ENCODE measurements at places on chromosomes 13 and 19. TPM values are rescaled to one million over a fixed set of nuclear protein-coding genes. Genes with fewer than 3 reads are reported as not detected.

PEG3 gene
- 23.4 TPM for total RNA-seq

TNNI3 gene
- total RNA-seq: not detected

CCDC61 gene
- 15.2 TPM for total RNA-seq

CALR3 gene
- total RNA-seq: not detected

OR4F17 gene
- not detected for total RNA-seq

GFY gene
- not detected for total RNA-seq

ZNF177 gene
- 3.0 TPM for total RNA-seq

CEACAM3 gene
- total RNA-seq: not detected

OSCAR gene
- total RNA-seq: 3.0 TPM

C2CD4C gene
- 0.55 TPM for total RNA-seq

SWSAP1 gene
- 1.1 TPM for total RNA-seq

SYNGR4 gene
- not detected for total RNA-seq

EFNA2 gene
- not detected for total RNA-seq

MCEMP1 gene
- total RNA-seq: 0.49 TPM

CEACAM18 gene
- total RNA-seq: not detected

URAD gene
- not detected for total RNA-seq

SOX1 gene
- not detected for total RNA-seq

MEDAG gene
- 14.3 TPM for total RNA-seq

BAX gene
- 30.0 TPM for total RNA-seq

POSTN gene
- total RNA-seq: 37.0 TPM

CAMSAP3 gene
- 0.28 TPM for total RNA-seq

BRME1 gene
- total RNA-seq: 0.99 TPM

ICAM5 gene
- not detected for total RNA-seq

CLEC17A gene
- total RNA-seq: not detected

GIPC3 gene
- not detected for total RNA-seq

ADGRE2 gene
- 0.55 TPM for total RNA-seq

KIR2DL3 gene
- not detected for total RNA-seq

ZGLP1 gene
- 1.2 TPM for total RNA-seq

CCNA1 gene
- 0.55 TPM for total RNA-seq

VSTM1 gene
- not detected for total RNA-seq

PLD3 gene
- 218 TPM for total RNA-seq

CYP2F1 gene
- not detected for total RNA-seq

ZNF69 gene
- 9.2 TPM for total RNA-seq

TMED1 gene
- total RNA-seq: 31.4 TPM

C19orf85 gene
- not detected for total RNA-seq
